CD4-positive, alpha-beta T cell treated with Interleukin-1 beta for 1 hour (primary cell): ENCODE measurements at places on chromosomes 6 and 20.

- no peak for DNase-seq
Measured at GRCh38 chr20:20793591-20793990, 81.1 kb upstream of the RALGAPA2 start.

GRCh38 chr20:24978513-24978912, 14.0 kb downstream of the APMAP start:
- no peak for DNase-seq

GRCh38 chr6:8080362-8081151, 16.4 kb upstream of the BLOC1S5 start:
- no peak for DNase-seq

DNA sequence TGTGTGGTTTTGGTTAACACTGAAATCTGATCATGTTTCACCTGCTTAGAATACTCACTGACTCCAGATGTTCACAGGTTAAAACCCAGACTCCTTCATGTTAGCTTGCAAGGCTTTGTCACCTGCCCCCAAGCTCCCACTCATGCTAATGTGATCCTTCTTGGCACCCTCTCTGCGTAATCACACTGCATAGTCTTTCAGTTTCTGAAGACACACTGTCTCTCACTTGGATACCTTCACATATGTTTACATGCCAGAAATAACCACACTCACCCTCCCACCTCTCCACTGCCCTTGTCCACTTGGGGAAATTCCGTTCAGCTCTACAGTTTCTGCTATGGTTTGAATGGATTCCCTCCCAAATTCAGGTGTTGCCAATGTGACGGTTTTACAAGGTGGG, 234.7 kb upstream of the SASH1 start:
- no peak for DNase-seq

DNA sequence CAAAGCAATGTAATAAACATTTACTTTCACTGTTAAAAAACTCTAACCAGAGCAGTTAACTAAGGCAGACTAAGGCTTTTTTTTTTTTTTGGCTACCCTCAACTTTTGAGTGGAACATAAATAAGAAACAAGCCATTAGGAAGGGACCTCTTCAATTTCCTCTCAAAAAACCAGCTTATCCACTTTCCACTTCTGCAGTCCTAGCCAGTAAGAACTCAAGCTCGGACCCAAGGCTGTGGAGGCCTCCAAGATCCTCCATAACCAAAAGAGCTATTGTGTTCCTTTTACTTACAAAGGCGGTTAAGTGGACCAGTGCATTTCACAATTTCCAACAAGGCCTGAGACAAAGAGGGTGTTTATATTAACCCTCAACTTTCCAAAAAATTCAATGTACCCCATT, 5.3 kb downstream of the KCNK5 start:
- no peak for DNase-seq

DNA sequence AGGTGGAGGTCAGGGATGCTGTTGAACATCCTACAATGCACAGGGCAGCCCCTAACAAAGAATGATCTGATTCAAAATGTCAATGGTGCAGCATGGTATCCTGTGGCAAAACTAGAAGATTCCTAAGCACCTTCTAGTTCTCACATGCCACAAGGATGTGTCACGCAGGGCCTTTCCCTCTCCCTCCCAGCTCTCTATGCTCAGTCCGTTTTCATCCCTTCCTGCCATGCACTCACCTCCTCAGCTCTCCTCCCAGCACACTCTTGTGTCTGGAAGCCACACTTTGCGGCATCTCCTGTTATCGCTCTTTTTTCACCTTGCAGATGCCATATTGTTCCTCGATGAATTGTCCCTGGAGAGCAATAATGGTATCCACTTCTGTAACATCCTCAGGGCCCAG, 263.4 kb downstream of the CDC5L start:
- no peak for DNase-seq

DNA sequence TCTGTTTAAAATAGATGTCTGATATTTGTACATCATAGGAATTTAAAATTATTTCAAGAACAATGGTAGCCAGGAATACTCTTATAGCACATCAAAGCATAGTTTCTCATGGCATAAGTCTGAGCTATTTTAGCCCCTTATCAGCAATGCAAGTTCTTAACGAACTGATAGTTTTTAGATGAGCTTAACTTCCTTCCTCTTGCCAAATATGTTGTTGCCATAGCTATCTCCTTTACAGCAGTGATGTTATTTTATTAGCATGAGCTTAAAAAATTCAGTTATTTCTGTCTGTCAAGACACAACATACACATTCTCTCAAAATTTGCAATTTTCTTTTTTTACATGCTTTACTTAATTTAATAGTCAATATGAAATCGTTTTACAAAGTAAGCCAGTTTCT, 867.2 kb downstream of the PHF3 start:
- no peak for DNase-seq

DNA sequence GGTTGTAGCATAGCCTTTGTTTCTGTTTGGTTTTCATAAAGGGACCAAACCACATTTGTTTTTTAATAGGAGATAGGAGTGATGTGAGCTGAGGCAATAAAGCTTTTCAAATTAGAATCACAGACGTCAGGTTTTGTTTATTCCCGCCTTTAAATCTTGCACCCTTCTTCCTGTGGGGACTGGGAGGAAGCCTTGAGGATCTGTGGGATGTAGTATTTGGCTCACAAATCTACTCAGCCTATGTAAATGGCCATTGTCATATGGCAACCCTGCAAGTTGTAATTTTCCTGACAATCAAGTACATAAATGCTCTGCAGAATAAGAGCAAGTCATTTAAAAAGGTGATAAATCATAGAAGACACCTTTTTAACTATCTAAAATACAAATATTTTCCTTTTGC, 110.4 kb downstream of the ADGRG6 start:
- no peak for DNase-seq

GRCh38 chr6:120826253-120826652, 508.0 kb downstream of the TBC1D32 start:
- no peak for DNase-seq

GRCh38 chr20:37475252-37475651, 45.8 kb upstream of the NNAT start:
- DNase-seq = no peak

DNA sequence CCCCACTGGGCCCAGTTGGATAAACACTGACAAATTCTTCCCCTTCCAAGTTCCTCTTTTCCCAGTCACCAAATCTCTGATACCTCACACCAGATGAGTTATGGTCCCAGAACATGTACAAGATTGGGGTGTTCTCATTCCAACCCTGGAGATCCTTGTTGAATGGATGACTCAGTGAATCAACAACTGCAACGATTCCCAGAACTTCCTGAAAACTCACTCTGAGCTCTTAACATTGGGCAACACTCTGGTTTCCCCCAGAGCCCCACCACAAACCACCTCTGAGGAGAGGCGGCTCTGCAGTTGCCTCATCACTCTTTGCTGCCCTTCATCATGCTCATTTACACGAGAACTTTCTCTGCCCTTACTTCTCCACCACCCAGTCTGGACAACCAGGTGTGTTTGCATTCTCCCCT, 115.2 kb downstream of the MRPL14 start:
- no peak for DNase-seq

DNA sequence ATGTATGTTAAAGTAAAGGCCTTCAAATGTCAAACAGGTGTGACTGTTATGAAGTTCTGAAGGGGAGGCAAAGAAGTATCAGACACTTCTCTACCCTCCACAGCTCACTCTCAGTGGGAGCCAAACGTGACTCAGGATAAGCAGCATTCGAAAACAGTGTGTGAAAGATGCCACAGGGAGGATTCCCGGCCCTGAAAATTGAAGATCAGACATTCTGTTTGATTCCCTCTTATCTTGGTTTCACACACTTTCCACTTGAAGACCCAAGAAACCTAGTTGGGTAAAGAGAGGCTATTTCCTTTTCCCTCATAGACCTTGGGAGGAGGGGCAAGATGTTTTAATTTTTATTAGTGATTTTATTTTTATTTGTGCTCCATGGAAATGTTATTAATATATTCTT, 164.2 kb upstream of the SUPT3H start:
- DNase-seq = no peak

DNA sequence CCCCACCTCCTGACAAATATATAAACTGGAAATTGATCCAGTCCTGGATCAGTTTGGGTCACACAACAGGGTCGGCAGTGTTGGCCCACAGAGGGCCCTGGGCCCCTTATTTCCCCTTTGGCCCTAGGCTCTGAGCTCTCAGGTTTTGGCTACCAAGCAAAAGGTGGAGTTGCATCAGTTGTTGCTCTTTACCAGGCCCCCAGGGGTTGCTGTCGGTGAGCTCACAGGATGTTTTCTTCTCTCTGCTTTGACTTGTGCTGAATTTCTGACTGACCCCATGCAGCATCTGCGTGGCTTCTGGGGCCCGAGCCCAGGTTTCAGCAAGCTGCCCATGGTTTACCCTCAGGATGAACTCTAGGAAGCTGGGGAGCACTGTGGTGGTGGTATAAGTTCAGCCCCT, 44.6 kb downstream of the PPARD start:
- DNase-seq = no peak

DNA sequence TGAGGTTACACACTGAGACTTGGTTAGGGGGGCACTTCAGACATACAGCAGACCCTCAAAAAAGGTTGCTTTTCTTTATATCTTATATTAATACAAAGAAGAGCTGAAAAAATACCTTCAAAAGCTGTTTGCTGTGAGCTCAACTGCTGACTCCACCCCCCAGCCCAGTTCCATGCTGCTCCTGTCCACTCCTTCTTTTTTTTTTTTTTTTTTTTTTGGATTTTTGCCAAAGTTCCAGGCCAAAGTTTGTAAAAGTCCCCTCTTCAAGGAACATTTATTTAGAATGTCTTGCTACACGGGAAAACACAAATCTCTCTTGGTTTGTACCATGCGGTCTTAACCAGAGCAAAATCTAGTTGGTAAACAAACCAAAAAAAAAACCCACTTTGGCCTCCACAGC, 85.3 kb upstream of the AKAP12 start:
- no peak for DNase-seq

- DNase-seq = no peak
Measured at GRCh38 chr6:127290391-127291265, 24.0 kb downstream of the RNF146 start.

DNA sequence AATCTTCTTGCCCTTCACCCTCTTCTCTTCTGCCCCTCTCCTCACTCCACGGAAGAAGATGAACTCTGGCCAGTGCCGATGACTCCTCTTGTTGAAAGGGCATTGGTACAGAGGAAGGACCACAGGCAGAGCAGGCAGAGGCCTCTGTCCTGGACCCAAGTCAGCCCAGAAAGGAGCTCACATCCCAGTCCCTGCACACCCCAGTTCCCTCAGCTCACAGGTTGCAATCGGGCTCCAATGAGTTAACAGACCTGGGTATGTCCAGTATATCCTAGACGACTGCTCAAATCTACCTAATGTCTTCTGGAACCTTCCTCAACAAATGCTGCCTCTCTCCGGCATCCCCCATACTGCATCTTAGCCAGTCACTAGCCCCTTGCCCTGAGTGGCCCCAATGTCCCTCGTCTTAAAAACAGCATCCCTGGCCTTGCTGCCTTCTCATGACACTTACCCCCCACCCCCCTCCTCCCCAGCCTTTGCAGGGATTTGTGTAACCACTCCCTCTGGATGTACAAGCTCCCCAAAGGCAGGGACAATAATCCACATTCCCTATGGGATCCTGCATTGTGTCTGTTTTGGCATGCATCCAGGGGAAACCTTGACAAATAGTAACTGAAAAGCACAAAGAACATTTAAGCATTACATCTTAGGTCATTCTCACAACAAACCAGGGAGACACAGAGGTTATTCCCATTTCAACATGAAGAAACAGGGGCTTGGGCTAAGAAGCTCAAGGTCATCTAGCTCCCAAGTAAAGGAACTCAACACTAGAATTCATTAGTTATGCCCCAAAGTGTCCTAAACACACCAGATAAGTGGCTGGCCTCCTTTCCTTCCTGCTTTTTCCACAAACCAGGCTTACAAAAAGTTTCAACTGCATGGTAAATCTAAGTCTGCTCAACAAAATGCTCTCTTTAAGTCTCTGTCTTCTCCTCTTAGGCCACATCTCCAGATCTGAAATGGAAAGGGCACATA, 45.1 kb downstream of the TRERF1 start:
- no peak for DNase-seq

DNA sequence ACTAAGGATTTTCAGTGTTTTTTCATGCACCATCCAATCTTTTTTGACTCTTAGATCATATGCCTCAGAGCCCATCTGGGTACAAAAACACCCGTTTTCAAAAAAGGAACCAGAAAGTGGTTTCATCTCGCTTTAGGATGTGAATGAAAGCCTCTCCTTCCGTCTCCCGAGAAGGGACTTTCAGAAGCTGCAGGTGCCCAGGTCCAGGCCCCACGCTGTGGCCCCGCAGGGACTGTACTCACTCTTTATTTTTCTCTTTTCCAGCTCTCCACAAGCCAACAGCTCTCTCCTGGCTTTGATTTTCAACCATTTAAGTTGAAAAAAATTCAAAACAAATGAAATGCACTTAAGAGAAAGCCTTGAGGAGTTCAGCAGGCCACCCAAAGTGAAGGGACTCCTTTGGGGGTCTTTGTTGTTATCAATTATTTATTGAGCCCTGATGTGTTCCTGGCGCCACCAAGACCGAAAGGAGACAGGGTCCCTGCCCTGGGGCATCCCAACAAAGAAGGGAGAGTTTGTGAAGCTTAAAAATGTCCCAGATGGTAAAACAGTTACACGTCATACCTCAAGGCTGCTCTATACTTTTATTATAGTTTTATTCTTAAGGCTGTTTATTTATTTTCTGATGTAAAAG, 467.3 kb downstream of the PREX1 start:
- peak; percentile 27 for DNase-seq

DNA sequence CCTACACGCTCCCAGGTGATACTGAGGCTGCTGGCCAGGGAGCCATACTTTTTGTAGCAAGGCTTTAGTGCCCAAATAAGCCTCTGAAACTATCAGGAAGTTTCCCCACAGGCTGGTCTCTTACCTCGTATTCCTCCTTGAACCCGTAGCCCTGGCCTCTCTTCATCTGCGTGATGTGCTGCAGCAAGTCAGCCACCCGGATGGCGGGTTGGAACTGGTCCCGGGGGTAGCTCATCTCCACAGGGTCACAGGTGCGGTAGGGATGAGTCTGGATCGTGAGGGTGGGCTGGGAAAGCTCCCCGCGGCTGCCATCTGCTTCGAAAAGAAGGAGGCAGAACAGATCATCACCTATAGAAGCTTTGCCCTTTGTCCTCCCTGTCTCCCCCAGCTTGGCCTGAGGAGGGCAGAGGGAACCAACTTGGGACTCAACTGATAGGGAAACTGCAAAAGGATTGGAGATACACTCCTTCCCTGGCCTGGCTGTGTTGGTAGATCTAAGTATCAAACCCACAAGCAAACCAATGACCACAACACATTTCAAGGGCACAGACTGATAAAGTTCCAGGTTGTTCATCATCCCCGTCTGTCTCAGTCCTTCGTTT, 543.2 kb upstream of the CHD6 start:
- no peak for DNase-seq

GRCh38 chr6:4413073-4413472, 277.7 kb upstream of the ECI2 start:
- no peak for DNase-seq

DNA sequence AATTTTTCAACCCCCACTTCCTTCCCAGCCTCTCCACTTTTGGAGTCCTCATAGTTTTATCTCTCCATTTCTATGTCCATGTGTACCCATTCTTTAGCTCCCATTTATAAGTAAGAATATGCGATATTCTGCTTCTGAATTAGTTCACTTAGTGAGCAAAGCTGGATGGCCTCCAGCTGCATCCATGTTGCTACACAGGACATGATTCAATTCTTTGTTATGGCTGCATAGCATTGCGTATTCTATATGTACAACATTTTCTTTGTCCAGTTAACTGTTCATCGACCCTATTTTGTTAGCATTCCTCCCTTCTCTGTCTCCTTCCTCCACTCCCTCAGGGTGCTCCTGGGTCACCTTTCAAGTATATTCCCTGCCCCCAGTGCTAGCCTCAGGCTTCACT, 210.0 kb upstream of the SSTR4 start:
- no peak for DNase-seq
